ENCODE measurements at places on chromosomes 12 and 14.
A peak's percentile ranks its signal among the peaks of the same experiment; 100 is the strongest.

- no peaks in the 10 kb centered on the region for H3K36me3 ChIP-seq
- H3K4me3 ChIP-seq: no peak overlapping the region
- no peak for DNase-seq
- H3K27ac ChIP-seq: no peak overlapping the region
These were observed 181.5 kb upstream of the ATP2B1 start for GRCh38 chr12:89890161-89890560.

GRCh38 chr14:80124794-80125193, 86.5 kb downstream of the DIO2 start:
- no peaks in the 10 kb centered on the region for H3K36me3 ChIP-seq
- no peak overlapping the region for H3K4me3 ChIP-seq
- H3K27me3 ChIP-seq: no peaks in the 10 kb centered on the region
- no peak for DNase-seq
- H3K27ac ChIP-seq: no peak overlapping the region

- H3K27me3 ChIP-seq: no peaks in the 10 kb centered on the region
- no peaks in the 10 kb centered on the region for H3K36me3 ChIP-seq
- no peak overlapping the region for H3K4me3 ChIP-seq
- H3K27ac ChIP-seq: no peak overlapping the region
- DNase-seq: no peak
These were observed 13.2 kb upstream of the SERPINA10 start for GRCh38 chr14:94306047-94306978.

DNA sequence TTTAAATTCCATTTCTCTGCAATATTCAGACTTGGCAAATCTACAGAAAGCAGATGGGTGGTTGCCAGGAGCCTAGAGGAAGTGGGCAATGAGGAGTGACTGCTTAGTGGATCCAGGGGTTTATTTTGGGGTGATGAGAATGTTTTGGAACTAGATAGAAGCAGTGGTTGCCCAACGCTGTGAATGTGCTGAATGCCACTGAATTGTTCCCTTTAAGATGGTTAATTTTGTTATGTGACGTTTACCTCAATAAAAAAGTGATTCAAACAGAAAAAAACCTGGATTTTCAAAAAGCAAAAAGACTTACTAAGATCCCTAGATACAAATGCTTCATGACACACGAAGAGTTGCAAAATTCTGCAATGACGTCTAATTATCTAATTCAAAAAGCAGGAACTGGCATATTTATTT, 34.2 kb downstream of the DAO start:
- DNase-seq: no peak
- no peaks in the 10 kb centered on the region for H3K4me1 ChIP-seq
- no peak overlapping the region for H3K27ac ChIP-seq
- no peak overlapping the region for H3K4me3 ChIP-seq

GRCh38 chr12:57469296-57470164, 9.9 kb downstream of the GLI1 start:
- H3K27me3 ChIP-seq: no peaks in the 10 kb centered on the region
- DNase-seq: no peak
- H3K4me1 ChIP-seq: peaks cover 27% of the 10 kb centered on the region
- H3K27ac ChIP-seq: no peak overlapping the region

- DNase-seq: no peak
- no peaks in the 10 kb centered on the region for H3K27me3 ChIP-seq
- H3K4me1 ChIP-seq: no peaks in the 10 kb centered on the region
- no peak overlapping the region for H3K27ac ChIP-seq
These were observed 70.3 kb upstream of the MBIP start for GRCh38 chr14:36390718-36391117.

- no peak for DNase-seq
- H3K4me3 ChIP-seq: no peak overlapping the region
- H3K27ac ChIP-seq: no peak overlapping the region
- H3K4me1 ChIP-seq: peaks cover 22% of the 10 kb centered on the region
- H3K36me3 ChIP-seq: no peaks in the 10 kb centered on the region
These were observed 1.6 kb downstream of the LRP1 start for GRCh38 chr12:57129889-57130288.

DNA sequence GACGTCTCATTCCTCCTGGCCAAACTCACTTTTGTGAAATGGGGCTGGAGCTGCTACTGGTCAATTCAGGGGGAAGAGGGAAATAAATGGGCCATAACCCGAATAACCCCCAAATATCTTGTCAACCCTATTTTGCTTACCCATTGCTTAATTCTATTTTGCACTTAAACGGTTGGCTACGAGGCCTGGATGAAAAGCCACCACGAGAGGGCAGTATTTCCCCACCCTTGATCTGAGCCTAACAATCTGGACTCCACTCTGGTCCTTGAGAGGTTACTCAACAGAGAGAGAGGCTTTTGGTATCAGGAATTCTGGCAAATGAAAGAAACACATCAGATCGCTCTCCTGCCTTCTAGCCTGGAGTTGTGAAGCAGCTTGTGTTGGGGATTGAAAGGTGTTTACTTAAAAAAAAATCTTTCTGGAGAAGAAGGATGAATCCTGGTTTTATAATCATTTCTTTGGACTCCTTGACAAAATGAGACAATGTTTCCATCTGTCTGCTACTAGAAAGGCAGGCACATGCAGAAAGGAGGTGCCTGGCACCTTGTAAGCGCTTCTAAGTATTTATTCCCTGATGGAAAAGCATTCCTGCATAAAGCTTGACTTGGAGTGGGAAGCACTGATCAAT, 22.4 kb upstream of the FBXO21 start:
- H3K27ac ChIP-seq: no peak overlapping the region
- H3K4me1 ChIP-seq: no peaks in the 10 kb centered on the region
- no peaks in the 10 kb centered on the region for H3K27me3 ChIP-seq
- H3K36me3 ChIP-seq: no peaks in the 10 kb centered on the region
- no peak overlapping the region for H3K4me3 ChIP-seq
- DNase-seq: peak; percentile 49

DNA sequence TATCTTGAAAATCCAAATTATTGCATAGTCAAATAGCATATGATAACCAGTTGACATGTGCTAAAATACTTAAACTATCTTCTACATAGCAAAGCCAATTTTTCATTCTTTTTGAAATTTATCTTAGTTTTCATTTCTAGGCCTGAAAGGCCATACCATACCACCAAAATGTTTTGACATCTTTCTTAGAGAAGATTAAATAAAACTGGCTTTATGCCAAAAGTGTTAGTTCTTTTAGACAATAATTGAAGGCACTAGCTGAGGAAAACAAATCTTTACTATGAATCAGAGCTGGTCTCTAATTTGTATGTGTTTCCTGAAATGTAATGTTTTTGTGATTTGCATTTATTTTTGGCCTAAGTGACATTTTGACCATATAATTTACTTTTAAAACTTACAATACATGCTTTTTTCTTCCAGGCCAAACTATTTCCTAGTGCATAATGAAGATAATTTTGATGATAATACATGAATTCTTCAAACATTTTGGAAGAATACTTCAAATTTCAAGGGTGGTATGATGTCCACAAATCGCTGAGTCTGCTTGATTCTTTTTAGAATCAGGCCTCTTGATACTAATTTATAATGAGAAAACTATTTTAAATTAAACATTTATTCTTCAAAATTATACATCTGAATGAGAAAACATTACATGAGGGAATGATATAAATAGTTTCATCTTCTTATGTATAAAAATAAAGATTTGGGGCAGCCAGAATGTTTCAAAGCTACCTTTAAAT, 6.5 kb upstream of the KCNMB4 start:
- peaks cover 7% of the 10 kb centered on the region for H3K27me3 ChIP-seq
- H3K4me1 ChIP-seq: no peaks in the 10 kb centered on the region
- no peak overlapping the region for H3K4me3 ChIP-seq
- DNase-seq: no peak
- H3K36me3 ChIP-seq: peaks cover 6% of the 10 kb centered on the region
- no peak overlapping the region for H3K27ac ChIP-seq

- no peak for DNase-seq
- H3K27ac ChIP-seq: no peak overlapping the region
- H3K27me3 ChIP-seq: no peaks in the 10 kb centered on the region
- no peaks in the 10 kb centered on the region for H3K4me1 ChIP-seq
- H3K4me3 ChIP-seq: no peak overlapping the region
- H3K36me3 ChIP-seq: no peaks in the 10 kb centered on the region
These were observed 75.9 kb upstream of the C12orf71 start for GRCh38 chr12:27158297-27158696.

- H3K36me3 ChIP-seq: peaks cover 15% of the 10 kb centered on the region
- DNase-seq: peak; percentile 28
These were observed 89.3 kb upstream of the TTC7B start for GRCh38 chr14:90905531-90905930.

GRCh38 chr12:89386138-89386537, 33.8 kb upstream of the DUSP6 start:
- H3K4me1 ChIP-seq: peaks cover 9% of the 10 kb centered on the region
- H3K27ac ChIP-seq: no peak overlapping the region
- no peak for DNase-seq
- H3K4me3 ChIP-seq: no peak overlapping the region
- H3K27me3 ChIP-seq: no peaks in the 10 kb centered on the region
- H3K36me3 ChIP-seq: no peaks in the 10 kb centered on the region

GRCh38 chr12:122086116-122086515, 7.6 kb downstream of the MLXIP start:
- H3K36me3 ChIP-seq: peaks cover 19% of the 10 kb centered on the region
- peaks cover 45% of the 10 kb centered on the region for H3K4me1 ChIP-seq
- DNase-seq: no peak
- H3K27me3 ChIP-seq: no peaks in the 10 kb centered on the region
- H3K27ac ChIP-seq: no peak overlapping the region
- no peak overlapping the region for H3K4me3 ChIP-seq

- peaks cover 30% of the 10 kb centered on the region for H3K4me1 ChIP-seq
- no peak for DNase-seq
- peak overlapping the region; percentile 29 for H3K27ac ChIP-seq
These were observed 16.5 kb downstream of the NINJ2 start for GRCh38 chr12:646442-647384.

DNA sequence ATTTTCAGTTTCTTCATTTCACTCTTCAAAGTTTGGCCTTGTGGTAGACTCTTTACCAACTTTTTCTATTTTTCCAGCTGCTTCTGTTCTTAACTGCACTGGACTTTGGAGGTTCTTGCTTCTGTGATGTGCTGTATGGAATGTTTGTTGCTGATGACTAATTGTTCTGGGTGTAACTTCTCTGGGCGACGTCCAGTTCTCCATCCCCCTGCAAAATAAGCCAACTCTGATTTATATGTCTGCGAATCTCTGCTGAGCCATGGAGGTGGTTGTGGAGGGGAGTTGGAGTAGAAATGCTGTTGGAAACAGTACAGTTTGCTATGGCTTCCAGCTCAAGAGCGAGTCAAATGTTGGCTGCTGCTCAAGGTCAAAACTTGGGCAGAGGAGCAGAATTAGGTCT, 113.9 kb upstream of the DYRK2 start:
- H3K36me3 ChIP-seq: no peaks in the 10 kb centered on the region
- peaks cover 3% of the 10 kb centered on the region for H3K27me3 ChIP-seq
- H3K27ac ChIP-seq: no peak overlapping the region
- no peaks in the 10 kb centered on the region for H3K4me1 ChIP-seq

GRCh38 chr12:100564090-100564489, 9.4 kb upstream of the GAS2L3 start:
- DNase-seq: no peak
- H3K4me3 ChIP-seq: no peak overlapping the region
- H3K27ac ChIP-seq: no peak overlapping the region

- no peaks in the 10 kb centered on the region for H3K4me1 ChIP-seq
- H3K27me3 ChIP-seq: no peaks in the 10 kb centered on the region
- no peaks in the 10 kb centered on the region for H3K36me3 ChIP-seq
- H3K4me3 ChIP-seq: no peak overlapping the region
These were observed 8.5 kb downstream of the MYH6 start for GRCh38 chr14:23399591-23399990.

DNA sequence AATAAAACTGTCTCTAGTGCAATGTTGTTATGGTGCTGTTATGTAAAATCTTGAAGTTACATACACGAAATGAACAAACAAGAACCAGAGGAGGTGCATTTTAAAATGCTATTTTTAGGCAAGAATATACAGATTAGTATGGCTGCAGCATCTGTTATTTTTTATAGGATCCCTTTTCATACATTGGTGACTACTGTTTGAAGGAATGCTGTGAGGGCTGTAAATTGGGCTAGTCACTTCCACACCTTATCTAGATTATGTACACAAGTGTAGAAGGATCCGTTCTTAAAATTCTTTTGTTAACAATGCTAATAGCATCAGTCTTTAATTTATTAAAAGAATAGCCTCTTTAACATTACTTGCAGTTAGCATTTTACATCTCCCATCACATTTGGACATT, 284.3 kb upstream of the MDGA2 start:
- no peaks in the 10 kb centered on the region for H3K4me1 ChIP-seq
- no peak overlapping the region for H3K4me3 ChIP-seq
- no peaks in the 10 kb centered on the region for H3K27me3 ChIP-seq
- no peak overlapping the region for H3K27ac ChIP-seq
- no peaks in the 10 kb centered on the region for H3K36me3 ChIP-seq
- DNase-seq: no peak

DNA sequence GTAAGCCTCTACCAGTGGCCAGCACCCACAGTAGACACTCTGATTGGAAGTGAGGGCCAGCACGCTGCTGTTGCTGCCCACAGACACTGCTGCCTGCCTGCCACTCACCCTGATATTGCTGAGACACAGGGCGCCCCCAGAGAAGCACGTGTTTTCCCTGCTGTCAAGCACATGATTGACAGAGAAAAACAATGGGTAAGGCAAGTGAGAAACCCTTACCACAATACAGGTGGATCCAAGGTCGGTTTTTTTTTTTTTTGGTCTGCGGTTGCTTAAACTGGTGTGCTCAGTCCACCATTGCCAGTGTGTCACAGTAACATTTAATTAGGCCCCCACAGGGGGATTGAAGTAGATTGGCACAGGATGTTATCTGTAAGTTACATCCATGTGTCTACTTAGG, 65.9 kb downstream of the WDR20 start:
- peaks cover 16% of the 10 kb centered on the region for H3K4me1 ChIP-seq
- H3K27ac ChIP-seq: no peak overlapping the region
- no peak for DNase-seq
- H3K27me3 ChIP-seq: no peaks in the 10 kb centered on the region
- H3K4me3 ChIP-seq: no peak overlapping the region
- H3K36me3 ChIP-seq: peaks cover 58% of the 10 kb centered on the region

GRCh38 chr14:33738491-33738890, 212.4 kb downstream of the EGLN3 start:
- H3K36me3 ChIP-seq: no peaks in the 10 kb centered on the region
- H3K27ac ChIP-seq: no peak overlapping the region
- DNase-seq: no peak
- H3K4me3 ChIP-seq: no peak overlapping the region
- no peaks in the 10 kb centered on the region for H3K4me1 ChIP-seq

GRCh38 chr14:104586832-104587620, 7.5 kb downstream of the C14orf180 start:
- H3K36me3 ChIP-seq: no peaks in the 10 kb centered on the region
- no peak overlapping the region for H3K27ac ChIP-seq
- no peak for DNase-seq
